ENCODE measurements at places on chromosomes 1 and 21.

- no peak for DNase-seq
These were observed 32.8 kb downstream of the OBSCN start for GRCh38 chr1:228240411-228241240.

DNA sequence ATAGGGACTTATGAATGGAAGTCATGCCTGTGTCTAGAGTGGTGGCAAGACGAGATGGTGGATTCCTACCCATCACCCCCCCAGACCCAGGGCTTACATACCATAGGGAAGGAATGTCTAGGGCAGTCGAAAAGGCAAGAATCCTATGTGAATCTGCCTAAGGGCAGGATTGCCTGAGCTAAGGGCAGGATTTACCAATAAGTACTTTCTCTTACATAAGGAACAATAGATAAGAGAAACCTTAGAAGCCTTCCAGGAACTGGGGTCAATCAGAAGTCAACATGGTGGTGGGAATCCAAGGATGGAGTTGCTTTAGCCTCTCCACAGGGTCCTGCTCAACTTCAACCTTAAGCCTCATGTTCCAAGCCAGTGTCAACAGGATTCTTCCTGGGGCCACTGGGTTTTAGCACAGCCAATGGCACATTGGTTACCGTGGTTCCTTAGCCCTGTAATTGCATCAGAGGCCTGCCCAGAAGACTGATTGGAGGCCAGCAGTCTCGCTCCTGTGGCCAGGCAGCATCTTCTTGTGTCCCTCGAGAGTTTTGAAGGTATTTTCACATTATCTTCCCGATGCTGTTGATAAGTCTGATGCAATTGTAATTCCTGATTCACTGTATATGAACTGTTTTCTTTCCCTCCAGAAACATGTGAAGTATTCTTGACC, 20.7 kb downstream of the BACE2 start:
- DNase-seq, result no peak

- DNase-seq, result peak; percentile 73
These were observed 44.3 kb upstream of the GTF2B start for GRCh38 chr1:88935522-88936222.

DNA sequence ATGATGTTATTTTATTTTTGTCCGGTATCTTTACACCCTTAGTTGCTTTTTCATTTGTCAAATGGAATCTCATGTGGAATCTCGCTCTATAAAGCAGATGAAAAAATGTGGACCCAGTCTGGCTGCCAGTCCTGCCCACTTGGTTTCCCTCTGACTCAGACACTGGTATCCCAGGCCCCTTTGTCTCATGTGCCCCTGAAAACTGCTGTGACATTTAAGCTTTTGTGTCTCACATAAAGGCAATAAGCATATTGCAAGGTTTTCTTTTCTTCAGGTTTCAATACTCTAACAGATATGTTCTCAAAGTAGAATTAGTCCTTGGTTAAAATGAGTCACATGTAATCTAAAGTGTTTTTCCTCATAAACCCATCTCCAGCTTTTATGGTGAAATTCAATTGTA, 183.3 kb downstream of the ST6GALNAC3 start:
- DNase-seq, result no peak

- no peak for DNase-seq
These were observed 443.0 kb downstream of the SIPA1L2 start for GRCh38 chr1:232186931-232187330.

GRCh38 chr1:58908561-58909560, 125.0 kb upstream of the JUN start:
- peak; percentile 21 for DNase-seq

- DNase-seq, result no peak
These were observed 40.8 kb downstream of the CFAP74 start for GRCh38 chr1:1962752-1963151.

DNA sequence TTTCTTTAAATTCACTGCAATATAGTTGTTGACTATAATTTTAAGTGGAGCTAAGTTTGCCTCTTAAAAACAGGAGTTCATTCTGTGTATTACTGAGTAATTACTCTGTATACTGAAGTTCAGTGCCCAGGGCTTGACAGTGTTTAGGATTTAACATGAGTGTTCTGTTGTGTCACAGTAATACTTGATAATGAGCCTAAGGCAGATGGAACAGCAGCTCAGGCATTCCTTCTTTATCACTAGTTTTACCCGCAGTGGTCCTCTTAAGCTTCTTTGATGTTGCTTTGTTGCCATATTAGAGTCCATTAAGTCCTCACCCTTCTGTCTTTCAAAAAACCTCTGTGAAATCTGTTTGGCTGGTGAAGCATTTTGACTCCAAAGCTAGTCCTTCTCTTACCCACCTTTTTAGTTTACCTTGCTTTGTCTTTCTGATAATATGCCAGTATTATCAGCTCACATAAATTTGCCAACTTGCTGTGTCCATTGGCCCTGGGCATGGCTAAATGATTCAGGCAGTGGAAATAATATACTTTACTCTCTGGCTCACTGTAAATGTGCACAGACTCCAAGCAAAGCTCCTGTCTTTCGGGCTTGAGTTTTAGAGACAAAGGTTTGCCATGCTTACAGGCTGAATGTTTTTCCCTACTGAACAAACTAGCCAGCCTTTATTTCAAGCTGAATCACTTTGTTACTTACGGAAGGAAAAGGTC, 17.7 kb downstream of the HIPK1 start:
- DNase-seq, result no peak

- no peak for DNase-seq
These were observed 22.1 kb upstream of the PRDX6 start for GRCh38 chr1:173454966-173455524.

DNA sequence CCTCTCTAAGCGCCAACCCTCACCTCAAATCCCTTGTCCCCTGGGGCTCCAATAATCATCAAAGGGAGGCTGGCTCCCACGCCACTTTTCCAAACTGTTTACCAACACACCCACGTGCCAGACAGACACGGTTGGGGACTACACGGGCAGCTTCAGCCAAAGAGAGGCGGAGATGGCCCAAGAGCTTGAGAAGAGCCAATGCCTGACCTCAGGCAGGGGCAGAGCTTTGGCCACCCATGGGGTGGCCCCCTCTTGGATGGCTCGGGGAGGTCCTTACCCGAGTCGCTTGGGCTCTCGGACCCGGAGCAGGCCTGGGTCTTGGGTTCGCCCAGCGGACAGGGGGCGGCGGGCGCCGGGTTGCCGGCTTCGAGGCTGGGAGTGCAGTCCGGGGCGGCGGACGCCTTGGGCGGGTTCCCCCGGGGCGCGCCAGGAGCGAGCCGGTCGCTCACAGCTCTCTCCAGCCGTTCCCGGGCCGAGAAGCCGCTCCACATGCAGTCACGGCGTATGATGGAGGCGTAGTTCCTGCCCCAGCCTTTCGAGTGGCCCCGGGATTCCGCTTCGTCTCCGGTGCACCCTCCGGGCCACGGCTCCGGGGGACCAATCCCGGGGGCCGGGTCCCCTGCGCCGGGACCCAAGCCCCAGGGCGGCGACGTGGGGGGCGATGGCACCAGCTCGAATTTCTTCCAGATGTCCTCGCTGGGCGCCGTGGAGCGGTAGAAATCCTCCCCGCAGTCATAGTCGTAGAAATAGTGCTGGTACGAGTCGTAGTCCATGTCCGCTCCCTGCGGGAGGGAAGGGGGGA, 854 bp downstream of the MYCL start:
- peak; percentile 70 for DNase-seq

GRCh38 chr1:150575518-150576366, 3.7 kb downstream of the MCL1 start:
- peak; percentile 28 for DNase-seq

All from DMS53 (cell line).